ENCODE measurements at places on chromosomes 6 and 20.

DNA sequence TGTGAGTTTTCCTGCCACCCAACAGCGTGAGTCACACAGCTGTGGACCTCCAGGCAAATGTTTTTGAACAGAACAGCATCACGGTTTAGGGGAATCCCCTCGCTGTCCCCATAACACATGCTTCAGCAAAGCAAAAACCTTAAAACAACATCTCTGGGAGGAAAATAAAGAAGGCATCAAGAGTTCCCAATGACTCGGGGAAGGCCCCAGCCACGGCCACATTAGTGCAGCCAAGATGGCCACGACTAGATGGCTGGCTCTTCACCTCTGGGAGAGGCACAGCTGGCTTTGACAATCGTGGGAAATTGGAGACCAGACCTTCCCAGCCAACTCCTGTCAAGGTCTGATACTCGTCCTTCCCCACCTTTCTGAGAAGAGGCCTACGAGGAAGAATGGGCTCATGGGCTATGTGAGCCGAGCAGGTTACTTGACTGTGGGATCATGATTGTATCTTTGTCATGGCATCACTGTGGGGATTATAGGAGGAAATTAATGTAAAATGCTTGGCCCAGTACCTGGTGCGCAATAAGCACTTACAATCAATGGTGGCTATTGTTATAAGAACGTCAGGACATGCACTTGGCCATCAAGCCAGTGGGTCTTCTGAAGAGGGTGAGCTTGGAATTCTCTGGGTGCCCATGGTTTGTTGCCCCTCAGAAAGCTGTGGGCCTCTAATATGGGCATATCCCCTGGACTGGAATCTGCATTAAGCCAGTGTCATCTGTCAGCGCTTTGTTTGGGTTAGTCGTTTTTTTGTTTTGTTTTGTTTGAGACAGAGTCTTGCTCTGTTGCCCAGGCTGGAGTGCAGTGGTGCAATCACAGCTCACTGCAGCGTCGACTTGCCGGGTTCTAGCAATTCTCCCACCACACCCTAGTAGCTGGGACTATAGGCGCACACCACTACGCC, 43.6 kb downstream of the FGD2 start:
- peak; percentile 67 for DNase-seq

GRCh38 chr6:89630488-89630887, 8.1 kb downstream of the LYRM2 start:
- no peak for DNase-seq

- no peak for DNase-seq
These were observed 33.6 kb downstream of the COL20A1 start for GRCh38 chr20:63326314-63327230.

DNA sequence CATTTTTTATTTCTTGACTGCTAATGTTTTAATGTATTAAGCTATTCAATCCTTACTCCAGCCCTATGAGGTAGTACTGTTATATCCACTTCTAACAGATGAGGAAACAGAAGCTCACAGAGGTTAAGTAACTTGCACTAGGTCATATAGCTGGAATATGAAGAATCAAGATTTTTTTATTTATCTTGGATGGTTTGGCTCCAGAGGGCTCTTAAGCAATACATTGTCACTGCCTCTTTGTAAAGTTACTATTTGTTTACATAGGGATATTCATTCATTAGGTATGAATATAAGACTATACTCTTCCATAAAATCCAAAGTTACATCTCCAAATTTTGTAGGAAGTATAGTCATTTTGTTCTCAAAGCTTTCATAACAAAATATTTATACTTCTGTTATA, 113.8 kb downstream of the LAMP5 start:
- no peak for DNase-seq

DNA sequence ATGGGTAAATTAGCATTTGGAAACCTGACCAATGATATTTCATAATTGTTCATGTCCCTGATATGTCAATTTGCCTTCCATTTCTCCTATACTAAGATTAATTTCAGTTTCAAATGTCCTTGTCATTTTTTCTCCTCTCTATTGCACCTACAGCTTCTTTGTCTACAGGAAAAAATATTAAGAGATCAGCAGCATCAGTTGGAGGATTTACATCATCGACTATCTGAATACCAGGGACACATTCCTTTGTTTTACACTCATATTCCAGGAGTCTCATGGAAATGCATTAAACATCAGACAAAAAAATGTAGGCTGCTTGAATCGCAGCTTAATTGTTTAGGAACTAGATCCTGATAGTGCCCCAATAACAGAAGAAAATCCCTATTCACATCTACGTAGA, 188.2 kb downstream of the PRKN start:
- DNase-seq: no peak

DNA sequence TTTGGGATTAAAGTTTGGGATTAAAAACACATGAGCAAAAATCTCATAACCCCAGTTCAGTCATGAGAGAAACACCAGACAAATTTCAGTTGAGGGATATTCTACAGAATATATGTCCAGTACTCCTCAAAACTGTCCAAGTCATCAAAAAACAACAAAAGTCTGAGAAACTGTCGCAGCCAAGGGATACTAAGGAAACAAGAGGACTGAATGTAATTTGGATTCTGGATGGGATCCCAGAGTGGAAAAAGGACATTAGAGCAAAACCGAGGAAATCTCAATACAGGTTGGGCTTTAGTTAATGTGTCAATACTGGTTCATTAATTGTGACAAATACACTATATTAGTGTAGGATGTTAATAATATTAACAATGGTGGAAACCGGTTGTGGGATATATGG, 219.3 kb downstream of the BCKDHB start:
- DNase-seq: no peak

GRCh38 chr20:34710861-34711574, 6.9 kb downstream of the TP53INP2 start:
- no peak for DNase-seq

- DNase-seq: no peak
These were observed 23.8 kb downstream of the MYT1 start for GRCh38 chr20:64188091-64188490.

DNA sequence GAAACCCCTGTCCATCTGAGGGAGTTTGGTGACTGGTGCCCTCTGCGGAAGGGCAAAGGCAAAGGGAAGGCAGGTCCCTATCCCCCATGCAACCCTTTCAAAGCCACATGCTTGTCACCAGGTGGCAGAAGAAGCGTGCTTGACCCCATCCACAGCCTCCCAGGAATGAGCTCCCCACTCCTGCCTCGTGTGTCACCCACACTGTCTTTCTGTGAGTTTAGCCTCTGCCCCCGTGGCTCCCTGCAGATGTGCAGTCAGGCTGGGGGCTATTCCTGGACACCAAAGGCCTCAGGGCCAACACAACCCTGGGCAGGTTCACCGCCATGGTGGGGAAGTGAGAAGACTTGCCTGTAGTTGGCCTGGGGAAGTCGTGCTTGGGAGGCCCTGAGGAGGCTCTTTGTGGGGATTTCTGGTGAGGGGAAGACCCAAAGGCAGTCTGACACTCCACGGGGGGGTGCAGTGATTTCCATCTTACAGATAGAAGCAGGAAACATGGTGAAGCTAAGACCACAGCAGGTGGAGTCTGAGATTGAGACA, 16.6 kb upstream of the PCMTD2 start:
- no peak for DNase-seq

GRCh38 chr6:14658886-14659561, 541.5 kb downstream of the CD83 start:
- peak; percentile 67 for DNase-seq

DNA sequence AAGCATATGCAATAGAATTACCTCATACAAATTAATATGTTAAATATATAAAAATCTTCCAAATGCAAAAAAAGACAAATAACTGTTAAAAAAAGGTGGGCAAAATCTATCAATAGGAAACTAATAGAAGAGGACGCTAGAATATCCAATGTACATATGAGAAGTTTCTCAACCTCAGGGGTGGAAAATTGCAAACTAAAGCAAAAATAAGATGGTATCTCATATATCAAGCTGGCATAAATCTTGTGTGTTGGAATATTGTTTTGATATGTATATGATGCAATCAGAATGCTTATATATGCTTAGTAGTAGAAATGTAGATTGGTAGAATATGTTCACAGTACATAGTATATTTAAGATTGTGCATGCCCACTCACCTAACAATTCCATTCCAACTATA, 395.0 kb upstream of the OPRM1 start:
- no peak for DNase-seq

DNA sequence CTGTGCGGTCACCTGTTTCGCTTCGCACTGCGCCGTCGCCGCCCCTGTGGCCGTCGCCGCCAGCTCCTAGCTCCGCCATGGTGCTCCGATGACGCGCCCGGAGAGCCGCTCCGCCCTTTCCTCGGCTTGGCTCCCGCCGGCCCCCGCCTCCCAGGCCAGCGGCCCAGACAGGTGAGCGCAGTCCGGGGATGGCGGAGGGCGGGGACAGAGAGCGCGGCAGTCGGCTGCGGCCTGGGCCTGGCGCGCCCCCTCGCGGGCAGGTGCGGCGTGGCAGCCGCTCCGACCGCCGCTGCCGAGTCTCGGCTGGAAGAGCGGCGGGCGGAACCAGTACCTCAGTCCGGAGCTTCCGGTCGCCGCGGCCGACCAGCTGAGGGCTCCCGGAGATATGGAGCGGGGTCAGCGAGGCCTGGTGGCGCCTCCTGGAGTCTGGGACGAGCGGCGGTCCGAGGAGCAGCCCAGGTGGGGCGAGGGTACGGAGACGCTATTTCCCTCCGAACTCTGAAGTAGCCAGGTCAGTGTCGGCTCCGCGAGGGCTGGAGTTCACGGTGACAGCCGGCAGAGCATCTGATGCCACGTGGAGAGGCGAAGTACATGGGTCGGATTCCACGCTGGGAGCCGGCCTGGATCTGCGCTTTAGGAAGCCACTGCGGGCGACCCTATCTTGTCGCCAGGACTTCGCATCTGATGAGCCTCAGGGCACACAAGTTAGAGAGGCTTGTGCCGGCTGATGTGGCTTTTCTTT, at the start of gene MAP7:
TSS of gene MAP7 (minus strand) at position 93 of the 742 bp plus-strand sequence. CDS start at position 79, 14 bp downstream.
- DNase-seq: no peak

DNA sequence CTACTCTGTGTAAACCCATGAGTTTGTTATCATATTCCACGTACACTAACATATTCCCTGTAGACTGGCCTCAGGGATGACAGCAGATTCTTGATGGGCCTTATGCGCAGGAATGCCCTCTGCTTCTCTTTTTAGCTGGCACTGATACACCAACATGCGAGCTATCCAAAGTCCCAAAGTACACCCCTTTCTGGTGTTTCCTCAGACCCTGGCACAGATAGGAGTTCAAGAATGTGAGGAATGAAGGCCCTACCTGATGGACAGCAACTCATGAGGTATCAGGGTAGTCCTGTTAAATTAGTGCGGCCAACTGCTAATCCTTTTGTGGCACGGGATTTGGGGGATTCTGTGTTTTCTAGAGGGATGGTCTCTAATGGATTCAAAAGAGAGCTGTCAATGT, 93.0 kb downstream of the BACH2 start:
- no peak for DNase-seq

- no peak for DNase-seq
These were observed 102.1 kb downstream of the DLGAP4 start for GRCh38 chr20:36408219-36408618.

DNA sequence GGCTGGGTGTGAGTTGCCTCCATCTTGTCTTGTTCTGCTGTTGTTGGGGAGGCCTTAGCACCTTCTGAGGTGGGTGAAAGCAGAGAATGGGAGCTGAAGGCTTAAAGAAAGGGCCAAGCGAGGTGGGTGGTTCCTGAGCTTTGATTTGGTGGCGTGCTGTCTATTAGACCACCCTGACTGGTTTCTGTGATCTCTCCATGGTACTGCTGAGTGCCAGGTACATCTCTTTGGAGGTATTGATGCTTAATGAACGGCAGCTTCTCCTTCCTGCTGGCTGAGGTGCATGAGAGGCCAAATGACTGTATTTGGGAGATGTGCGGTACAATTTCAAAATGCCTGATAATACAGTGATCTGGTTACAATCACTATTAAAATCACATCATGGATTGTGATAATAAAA, 15.4 kb downstream of the RIN2 start:
- DNase-seq: no peak

GRCh38 chr6:2063547-2063946, 181.9 kb downstream of the GMDS start:
- DNase-seq: no peak

DNA sequence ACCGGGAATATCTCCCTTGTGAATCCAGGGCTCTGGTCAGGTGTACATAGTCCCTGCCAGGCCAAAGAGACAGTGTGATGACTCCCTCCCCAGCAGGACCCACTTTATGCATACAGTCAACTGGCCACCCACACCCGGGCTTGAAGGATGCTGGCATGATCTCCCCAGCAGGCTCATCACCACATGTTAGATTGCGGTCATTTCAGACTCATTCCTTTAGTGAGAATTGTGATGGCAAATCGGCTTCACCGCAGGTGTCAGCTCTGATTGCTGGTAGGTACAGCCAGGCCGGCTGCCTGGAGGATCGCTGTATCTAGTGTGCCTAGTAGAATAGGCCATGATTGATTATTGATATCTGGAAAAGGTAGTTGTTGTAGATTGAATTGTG, 24.5 kb downstream of the CD83 start:
- DNase-seq: no peak

DNA sequence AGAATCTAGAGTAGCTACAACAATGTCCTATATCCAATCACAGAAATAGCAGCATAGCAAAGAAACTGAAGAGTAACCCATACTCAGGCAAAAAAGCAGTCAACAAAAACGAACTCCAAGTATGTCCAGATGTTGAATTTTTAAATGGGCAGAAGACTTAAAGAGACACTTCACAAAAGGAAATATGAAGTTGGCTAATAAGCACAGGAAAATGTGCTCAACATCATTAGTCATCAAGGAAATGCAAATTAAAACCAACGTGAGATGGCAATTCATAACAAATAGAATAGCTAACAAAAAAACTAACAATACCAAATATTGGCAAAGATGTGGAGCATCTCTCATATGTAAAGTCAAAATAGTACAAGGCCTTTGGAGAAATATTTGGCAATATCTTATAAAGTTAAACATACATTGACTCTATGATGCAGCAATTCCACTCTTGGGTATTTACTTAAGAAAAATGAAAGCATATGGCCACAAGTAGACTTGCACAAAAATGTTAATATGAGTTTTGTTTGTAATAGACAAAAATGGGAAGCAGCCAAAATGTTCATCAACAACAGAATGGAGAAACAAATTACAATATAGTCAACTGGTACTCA, 37.7 kb downstream of the FRK start:
- DNase-seq: no peak

DNA sequence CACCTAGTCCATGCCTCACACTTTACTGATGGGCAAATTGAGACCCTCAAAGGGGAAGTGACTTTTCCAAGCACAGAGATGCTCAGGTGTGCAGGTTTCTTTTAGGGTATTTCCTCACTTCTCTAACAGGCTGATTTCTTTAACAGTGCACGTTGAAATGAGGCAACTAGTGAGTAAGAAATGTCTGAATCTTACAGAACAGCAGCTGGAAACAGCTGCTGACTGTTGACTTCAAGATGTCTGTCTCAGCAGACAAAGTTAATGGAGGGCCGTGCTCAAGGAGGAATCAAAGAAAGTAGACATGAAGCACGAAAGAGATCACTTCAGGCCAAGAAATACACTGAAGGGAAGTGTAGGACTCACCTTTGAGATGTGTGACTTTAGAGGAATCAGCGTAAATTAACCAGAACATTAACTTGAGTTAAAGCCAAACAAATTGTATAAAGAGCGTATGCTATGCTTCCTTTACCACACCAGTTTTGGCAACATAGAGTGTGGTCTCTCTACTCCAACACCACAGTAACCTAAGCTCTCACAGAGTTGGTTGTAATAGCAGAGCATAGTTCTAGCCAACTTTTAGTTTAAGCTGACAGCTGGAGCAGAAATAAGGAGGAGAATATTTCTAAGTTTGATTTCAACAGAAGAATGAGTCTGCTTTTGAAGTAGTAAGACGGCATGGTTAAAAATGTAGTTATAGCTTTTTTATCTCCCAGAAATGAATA, 60.9 kb downstream of the SAMD3 start:
- no peak for DNase-seq

- peak; percentile 26 for DNase-seq
These were observed 28.7 kb downstream of the CFAP206 start for GRCh38 chr6:87436435-87436834.

GRCh38 chr6:90121982-90122381, 174.7 kb downstream of the BACH2 start:
- peak; percentile 4 for DNase-seq

Measured in HFFc6 (cell line).